ENCODE measurements at places on chromosomes 6 and 20.

GRCh38 chr20:45329497-45330319 is 18.5 kb downstream of the SDC4 start:
- DNase-seq, result no peak

- DNase-seq, result no peak
These were observed 10.8 kb upstream of the MICAL1 start for GRCh38 chr6:109466212-109466923.

DNA sequence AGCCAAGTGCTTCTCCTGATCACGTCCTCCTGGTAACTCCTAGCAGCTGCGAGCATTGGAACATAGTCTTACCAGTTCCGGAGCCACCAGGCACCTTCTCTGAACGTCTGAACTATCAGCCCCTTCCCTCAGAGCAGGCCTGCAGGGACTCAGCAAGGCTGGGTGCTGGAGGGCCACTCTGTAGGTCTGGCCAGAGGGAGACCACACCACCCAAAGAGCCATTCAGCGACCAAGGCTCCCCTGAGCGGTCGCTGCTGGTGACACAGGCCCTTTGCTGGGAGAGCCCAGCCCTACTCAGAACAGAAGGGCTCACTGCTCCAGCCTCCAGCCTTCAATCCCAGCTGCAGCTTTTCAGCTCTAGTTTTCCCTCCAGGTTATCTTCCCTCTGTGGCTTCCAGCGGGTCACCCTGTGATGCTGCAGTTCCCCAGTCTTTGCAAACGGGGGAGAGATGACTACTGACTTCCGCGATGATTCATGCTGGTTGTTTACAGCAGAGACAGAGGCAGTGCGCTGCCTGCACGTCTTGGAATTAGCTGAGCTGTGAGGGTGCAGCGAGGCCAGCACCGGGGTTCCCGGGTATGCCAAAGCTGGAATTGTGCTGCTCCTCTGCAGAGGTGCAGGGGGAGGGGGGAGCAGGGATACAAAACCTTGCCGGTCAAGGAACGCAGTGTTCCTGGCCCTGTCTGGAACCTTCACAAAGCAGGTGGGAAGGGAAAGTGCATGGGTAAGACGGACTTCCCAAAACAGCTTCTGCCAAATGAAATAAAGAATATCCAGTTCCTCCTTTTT is 161.4 kb downstream of the LY86 start:
- DNase-seq, result peak; percentile 94

- no peak for DNase-seq
These were observed 46.6 kb downstream of the SLX4IP start for GRCh38 chr20:10481676-10482075.

DNA sequence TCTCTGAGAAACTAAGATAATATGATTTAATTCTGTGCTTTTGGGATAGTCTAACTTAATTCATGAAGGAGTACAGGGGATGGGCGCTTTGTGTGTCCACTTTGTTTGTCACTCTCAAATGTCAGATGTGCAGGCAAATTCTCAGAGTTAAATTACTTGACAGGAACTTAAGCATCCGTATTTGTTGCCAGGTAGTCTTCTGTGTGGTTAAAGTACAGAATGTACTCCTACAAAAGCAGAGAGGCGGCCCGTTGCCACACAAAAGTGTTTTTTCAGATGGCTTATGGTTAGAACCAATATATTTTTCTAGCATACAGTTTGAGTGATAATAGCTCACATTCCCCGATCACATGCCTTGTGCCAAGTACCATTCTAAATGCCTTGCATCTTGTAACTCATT is 234.4 kb downstream of the LAMA2 start:
- no peak for DNase-seq

DNA sequence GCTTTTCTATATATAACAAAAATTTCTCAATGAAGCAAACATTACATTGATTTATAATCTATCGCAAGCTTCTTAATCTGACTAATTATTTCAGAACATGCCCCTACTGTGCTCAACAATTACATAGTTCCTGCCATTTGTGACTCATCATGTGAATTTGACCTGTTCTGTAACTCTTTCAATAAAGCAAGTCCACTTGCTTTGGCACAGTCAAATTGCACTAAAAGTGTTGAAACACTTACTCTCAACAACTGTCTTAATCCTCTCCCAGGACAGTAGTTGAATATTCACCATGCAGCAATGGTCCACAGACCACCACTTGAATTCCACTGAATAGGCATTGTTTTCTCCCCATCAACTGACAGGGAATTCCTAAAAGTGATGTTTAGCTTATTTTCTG is 67.7 kb upstream of the SPTLC3 start:
- peak; percentile 45 for DNase-seq

- peak; percentile 64 for DNase-seq
These were observed 5.8 kb upstream of the PACSIN1 start for GRCh38 chr6:34459899-34460593.

GRCh38 chr6:157137501-157137900 is 185.8 kb downstream of the TMEM242 start:
- DNase-seq, result peak; percentile 33

GRCh38 chr6:158439255-158439654 is 120.6 kb upstream of the TMEM181 start:
- no peak for DNase-seq

DNA sequence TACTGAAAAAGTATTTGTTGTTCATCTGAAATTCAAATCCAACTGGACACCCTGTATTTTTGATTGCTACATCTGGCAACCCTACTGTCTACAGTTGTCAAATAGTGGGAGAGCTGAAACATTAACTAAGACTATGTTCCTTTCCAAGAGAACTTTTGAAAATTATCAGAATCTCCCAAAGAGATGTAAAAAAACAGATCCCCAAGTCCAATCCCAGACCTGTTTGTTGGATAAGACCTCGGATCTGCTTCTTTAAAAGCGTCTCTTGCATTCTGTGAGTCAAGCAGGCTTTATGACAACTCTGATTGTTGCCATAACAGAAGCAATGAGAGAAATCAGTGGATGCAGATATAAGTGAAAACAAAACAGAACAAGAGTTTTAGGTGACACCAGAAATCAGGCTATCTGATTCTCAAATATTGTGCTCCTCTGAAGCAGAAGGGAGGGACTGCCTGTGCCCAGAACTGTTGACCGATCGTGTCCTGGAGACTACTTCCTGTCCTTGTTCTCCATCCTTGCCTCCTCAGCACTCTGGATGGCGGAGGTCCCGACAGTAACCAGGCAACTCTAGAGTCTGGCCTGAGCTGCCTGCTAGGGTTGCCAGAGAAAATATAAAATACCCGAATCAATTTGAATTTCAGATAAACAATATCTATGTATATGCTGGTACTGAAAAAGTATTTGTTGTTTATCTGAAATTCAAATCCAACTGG is 853.8 kb downstream of the MAFB start:
- no peak for DNase-seq

GRCh38 chr6:45577836-45578504 is 200.2 kb upstream of the SUPT3H start:
- peak; percentile 31 for DNase-seq

DNA sequence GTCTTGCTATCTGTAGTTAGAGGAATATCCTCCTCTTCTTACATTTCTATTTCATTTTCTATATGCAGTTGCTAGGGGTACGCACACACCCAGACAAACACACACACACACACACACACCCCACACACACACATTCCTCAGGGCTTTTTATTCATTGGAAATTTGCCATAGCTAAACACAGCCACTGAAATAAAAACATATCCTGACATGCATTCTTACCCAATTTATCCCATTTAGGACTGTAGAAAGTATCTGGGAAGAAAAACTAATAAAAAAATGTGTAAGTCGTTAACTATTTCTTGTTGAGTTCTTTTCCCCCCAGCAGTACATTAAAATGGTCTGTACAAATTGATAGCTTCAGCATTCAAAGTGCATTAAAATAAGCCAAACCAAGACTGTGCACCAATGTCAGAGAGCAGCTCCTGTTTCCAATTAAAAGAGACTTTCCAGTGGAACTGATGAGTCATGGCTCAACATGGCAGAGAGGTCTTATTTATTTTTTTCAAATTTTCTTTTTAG is 357.9 kb upstream of the AGPAT4 start:
- DNase-seq, result peak; percentile 40

GRCh38 chr20:46358346-46359058 is 47.9 kb downstream of the ELMO2 start:
- no peak for DNase-seq

- DNase-seq, result peak; percentile 88
These were observed 57.7 kb downstream of the SNX5 start for GRCh38 chr20:17910828-17911294.

GRCh38 chr6:141877275-141877983 is 255.3 kb upstream of the GJE1 start:
- DNase-seq, result peak; percentile 1

- no peak for DNase-seq
These were observed 130.3 kb upstream of the PMEPA1 start for GRCh38 chr20:57840066-57840465.

DNA sequence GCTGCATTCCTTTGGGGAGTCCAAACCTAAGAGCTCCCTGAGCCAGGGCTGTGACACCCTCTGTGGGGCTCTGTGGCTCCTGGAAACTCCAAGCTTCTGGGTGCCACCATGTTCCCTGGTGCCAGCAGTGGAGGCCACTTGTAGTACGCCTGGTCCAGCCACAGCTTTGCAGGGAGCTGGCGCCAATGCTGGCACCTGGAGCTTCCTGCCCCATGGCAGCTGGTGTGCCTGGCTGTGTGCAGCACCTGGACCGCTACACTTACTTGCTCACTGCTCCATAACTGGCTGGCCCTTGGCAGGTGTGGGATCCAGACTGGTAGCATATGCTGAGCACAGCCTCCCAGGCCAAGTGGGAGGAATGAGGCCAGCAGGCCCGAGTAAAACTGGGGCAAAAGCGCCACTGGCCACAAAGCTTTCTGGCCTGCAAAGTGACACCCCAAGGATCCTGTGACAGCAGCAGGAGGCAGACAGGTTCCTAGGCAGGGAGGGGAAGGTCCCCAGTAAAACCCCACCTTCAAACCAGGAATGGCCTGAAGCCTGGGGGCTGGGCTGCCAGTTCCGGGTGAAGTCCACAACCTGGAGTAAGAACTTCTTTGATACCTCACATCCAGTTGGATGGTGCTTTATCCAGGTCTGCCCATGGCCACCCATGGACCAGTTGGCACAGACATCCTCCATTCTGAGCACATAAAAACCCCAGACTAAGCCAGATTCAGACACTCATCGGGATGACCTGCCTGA is 461.0 kb downstream of the TBC1D32 start:
- DNase-seq, result no peak

GRCh38 chr20:51128198-51128597 is 105.3 kb upstream of the KCNG1 start:
- peak; percentile 99 for DNase-seq

GRCh38 chr6:3252369-3252768 is 6.4 kb upstream of the PSMG4 start:
- DNase-seq, result no peak

DNA sequence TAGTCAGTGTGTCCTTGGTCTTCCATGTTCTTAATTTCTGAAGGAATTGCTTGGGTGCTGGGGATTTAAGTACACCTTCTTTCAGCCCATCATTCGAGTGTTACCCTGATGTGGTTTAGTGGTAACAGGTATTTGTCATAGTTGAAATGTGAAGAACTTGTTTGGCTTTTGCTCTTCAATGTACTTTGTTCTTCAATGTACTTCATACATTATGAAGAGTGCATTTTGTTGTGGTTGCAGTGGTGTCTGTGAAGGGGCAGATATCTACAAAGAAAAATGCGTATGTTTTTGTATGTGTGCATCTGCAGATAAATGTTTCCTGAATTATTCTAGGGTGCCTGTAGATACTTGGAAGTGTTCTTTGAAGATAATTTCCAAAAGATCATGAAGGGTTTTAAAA is 111.2 kb upstream of the SUPT3H start:
- DNase-seq, result no peak

GRCh38 chr20:62595069-62595468 is 47.2 kb upstream of the SLCO4A1 start:
- no peak for DNase-seq

GRCh38 chr6:157670466-157671186 is 152.4 kb upstream of the SNX9 start:
- no peak for DNase-seq

- peak; percentile 57 for DNase-seq
These were observed 569.9 kb downstream of the BCKDHB start for GRCh38 chr6:80676386-80676785.

DNA sequence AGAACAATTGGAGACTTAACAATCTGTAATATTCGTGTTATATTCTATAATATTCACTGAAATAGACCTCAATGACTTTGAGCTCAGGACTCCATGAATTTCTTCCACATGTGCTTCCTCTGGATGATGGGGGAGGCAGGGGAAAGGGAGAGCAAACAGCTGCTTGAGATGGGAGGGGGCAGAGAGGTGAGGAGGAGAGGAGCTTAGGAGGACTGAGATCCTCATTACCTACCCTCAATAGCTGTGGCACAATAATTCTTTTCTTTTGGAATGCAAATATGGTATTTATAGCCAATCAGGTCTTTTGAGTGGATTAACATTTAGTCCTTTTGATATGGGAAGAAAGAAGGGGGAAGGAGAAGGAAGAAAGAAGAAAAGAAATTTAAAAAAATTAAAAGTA is 64.1 kb upstream of the ZNF217 start:
- DNase-seq, result no peak

- peak; percentile 65 for DNase-seq
These were observed 9.3 kb upstream of the RBM38 start for GRCh38 chr20:57381596-57382503.

GRCh38 chr20:10075606-10076005 is 40.8 kb downstream of the ANKEF1 start:
- no peak for DNase-seq

DNA sequence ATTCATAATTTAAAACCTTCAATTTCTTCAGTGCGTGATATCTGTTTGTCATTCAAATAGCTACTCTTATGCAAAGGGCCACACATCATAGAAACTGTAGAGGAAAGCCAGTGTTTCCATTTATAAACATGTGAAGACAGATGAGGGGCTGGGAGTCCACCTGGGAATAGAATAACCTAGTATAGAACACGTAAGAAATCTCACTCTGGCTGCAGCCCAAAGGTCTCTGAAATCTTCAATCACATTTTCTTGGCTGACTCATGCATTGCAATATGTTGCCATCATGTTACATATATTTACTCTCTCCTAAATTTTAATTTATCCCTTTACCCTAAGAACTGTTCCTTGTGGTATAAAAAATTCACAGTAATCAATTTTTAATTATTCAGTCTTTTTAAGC is 123.2 kb downstream of the ELOVL4 start:
- DNase-seq, result peak; percentile 34

GRCh38 chr6:164926686-164927085 is 382.7 kb downstream of the C6orf118 start:
- DNase-seq, result no peak

DNA sequence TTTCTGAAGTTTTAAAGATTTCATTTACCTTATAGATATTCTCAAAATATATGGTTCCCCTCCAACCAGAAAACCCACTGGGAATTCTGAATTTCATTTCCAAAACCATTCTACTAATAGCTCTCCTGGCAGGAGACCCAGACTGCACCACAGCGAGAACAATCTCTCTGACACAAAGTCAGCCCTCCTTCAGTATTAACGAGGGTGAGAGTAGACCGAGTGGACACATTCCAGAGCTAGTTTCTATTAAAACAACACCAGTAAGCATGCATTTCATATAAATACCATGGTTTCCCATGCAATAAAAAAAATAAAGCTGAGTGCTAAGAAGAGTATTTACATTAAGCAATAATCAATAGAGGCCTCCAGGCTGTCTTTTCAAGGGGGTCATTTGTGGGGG is 899.6 kb upstream of the SLC35B3 start:
- DNase-seq, result no peak
